ENCODE measurements at places on chromosomes 1 and 21.

DNA sequence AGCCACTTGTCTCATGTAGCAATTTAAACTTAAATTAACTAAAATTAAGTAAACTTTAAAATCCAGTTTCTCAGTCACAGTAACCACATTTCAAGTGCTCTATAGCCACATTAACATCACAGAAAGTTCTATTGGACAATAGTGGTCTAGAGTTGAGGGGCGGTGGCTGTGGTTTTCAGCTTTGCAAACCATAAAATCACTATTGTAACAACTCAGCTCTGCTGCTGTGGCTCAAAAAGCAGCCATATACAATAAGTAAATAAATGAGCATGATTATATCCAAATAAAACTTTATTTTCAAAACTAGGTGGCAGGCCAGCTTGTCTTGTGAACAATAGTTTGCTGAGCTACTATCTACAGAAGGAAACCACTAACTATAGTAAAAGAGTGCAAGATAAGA lies 43.4 kb upstream of the C1orf53 start:
- no peak for DNase-seq

GRCh38 chr1:184388319-184388889 lies 1.6 kb downstream of the C1orf21 start:
- DNase-seq, result peak; percentile 21

- DNase-seq, result no peak
Measured at GRCh38 chr1:113396102-113396501, 5.8 kb downstream of the MAGI3 start.

DNA sequence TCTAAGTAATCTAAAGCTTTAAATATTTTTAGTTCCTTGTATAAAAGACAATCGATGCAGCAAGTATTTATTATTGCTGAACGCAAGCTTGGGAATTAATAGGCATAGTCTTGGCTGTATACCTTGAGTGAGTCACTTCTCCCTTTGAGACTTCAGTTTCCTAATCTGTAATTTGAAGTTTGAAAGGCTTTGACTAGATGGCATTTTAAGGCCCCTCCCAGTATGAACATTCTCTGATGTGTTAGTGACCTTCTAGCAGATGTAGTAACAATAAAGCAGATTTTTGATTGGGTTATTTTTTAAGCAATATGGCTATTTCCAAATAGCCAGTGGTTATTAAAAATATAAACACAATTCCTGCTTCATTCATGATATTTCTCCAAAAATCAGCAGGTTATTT lies 58.2 kb downstream of the DUSP10 start:
- DNase-seq, result no peak

- peak; percentile 49 for DNase-seq
Measured at GRCh38 chr21:42737951-42738590, 84.7 kb downstream of the PDE9A start.

- no peak for DNase-seq
Measured at GRCh38 chr21:31332525-31332924, 11.5 kb downstream of the TIAM1 start.

- DNase-seq, result no peak
Measured at GRCh38 chr1:212607913-212608391, 609 bp upstream of the ATF3 start.

- DNase-seq, result no peak
Measured at GRCh38 chr21:42465803-42466127, 30.3 kb downstream of the RSPH1 start.

DNA sequence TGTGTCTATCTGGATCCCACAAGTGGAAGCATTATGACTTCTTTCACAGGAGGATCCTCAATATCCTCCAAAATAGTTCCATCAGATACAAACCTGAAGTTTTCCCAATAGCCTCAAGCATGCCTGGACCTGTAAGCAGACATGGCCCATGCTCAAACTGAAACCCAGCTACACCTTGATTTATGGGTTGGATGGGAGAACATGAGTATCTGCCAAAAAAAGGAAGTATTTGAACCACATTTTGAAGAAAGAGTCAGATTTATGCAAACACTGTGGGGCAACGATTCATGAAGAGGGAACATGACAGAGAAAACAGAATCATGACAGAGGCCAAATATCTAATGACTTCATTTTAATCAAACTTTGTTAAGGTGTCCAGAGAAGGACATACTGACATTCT lies 351.0 kb upstream of the NFIA start:
- no peak for DNase-seq

- DNase-seq, result no peak
Measured at GRCh38 chr21:37060296-37060695, 12.6 kb downstream of the PIGP start.

- DNase-seq, result no peak
Measured at GRCh38 chr1:230891413-230891812, 23.1 kb upstream of the C1orf198 start.

GRCh38 chr1:6127587-6128163 lies 52.4 kb downstream of the CHD5 start:
- peak; percentile 51 for DNase-seq

DNA sequence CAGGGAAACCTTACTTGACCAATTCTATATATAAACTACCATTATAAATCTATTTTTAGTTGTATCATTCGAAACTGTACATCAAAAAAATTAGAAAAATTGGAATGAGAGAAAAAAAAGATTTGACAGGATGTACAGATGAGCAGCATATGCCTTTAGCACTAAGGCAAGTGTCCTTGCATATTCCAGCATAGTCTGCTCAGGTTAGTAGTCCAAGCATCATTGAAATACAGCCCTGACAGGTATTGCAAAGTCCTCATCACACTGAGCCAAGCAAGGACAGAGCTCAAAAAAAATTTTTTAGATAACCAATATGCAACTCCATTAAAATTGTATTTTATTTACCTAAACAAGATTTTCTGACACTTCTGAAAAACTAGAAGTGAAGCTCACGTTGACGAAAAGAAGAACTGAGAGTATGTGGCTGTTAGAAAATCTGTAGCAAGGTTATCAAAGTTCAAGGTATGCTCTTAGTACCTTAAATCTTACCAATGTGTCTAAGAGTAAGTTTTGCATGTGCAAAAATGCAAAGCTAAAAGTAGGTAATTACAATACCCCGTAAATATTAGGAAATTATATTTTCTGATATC lies 465.6 kb upstream of the ADGRL4 start:
- no peak for DNase-seq

- no peak for DNase-seq
Measured at GRCh38 chr1:211947396-211948295, 87.7 kb downstream of the INTS7 start.

- DNase-seq, result no peak
Measured at GRCh38 chr1:48219803-48220202, 2.7 kb upstream of the SLC5A9 start.

DNA sequence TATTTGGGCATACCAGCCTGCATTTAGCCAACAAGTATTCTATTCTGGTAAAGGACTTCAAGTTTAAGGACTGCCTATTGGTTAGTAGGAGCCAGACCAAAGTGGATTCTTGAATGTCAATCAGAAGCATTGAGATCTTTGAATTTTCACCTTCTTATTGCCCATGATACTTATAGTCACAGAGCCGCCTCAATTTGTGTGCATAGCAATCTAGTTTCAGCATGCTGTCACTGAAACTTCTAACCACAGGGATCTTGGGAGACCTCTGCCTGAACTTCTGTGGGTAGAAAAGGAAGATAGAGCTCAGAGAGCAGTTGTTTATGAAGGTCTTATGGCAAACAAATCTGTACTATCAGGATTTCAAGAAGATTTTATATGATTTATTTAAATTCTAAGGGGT lies 501.4 kb upstream of the USP24 start:
- no peak for DNase-seq

- no peak for DNase-seq
Measured at GRCh38 chr1:48869116-48869893, 92.6 kb upstream of the BEND5 start.

Measured in CD4-positive, alpha-beta T cell treated with Interleukin-4 for 4 hours (primary cell).